HT1080 (cell line): ENCODE measurements at places on chromosomes 3 and 15.
A peak's percentile ranks its signal among the peaks of the same experiment; 100 is the strongest.

DNA sequence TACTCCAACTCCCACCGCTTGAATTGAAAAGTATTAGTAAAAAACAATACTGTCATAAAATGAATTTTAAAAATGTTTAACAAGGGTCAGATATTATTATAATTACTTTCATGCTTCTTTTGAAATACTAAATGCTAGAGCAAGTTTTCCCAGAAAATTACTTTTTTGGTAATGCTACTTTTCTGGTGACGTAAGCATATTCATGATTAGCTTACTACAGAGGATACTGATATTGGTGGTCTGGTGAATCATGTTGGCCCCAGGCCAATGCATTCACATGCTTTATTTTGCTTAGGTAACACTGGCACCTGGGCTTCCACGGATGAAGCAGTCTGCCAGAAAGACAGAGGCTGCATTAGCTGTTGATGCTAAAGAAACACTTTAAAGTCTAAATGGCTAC is 12.4 kb downstream of the SPATA16 start:
- DNase-seq, result no peak

DNA sequence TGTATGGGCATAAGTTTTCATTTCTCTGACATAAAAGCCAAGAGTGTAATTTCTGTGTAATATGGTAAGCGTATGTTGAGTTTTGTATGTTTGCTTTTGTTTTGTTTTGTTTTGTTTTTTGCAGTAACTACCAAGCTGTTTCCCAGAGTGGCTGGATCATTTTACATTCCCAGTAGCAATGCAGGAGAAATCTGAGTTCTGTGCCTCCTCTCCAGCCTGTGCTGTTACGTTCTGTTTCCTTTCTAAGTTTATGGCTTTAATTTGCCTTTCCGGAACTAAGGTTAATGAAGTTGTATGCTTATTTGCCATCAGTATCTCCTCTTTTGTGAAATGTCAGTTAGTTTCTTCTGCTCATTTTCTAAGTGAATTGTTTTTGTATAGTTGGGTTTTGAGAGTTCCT is 307.8 kb downstream of the GABRG3 start:
- DNase-seq, result no peak

DNA sequence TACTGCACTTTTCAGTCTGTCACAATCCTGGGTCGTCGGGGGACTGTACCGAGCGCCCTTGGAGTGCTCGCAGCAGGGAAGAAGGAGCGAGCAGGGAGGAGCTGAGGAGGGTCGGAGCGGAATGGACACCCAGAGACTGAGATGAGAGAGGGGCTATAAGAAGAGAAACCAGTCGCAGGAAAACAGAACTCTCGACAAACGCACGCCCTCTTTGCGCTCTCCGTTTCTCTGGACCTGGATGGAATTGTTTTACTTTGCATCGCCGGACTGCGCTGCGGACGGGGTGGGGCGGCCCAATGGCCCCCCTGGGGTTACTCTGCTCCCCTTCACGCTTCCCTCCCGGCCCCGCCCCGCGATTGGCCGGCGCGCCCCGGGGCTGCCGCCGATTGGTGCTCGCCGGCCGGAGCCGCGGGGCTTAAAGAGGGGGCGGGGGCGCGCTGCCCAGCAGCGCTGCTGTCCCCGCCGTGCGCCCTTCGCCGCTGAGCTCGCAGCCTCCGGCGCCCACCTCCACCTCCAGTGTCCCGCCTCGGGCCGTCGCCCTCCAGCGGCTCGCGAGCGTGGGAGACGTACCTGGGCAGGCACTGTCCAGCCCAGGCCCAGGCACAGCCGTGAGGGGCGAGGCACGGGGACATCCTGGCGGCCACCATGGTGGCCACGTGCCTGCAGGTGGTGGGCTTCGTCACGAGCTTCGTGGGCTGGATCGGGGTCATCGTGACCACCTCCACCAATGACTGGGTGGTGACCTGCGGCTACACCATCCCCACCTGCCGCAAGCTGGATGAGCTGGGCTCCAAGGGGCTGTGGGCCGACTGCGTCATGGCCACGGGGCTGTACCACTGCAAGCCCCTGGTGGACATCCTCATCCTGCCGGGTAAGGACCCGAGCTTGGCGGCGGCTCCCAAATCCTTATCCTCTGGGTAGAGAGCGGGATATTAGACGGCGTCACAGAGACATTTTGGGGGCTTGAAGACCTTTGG is at the start of gene CLDN11:
TSS of gene CLDN11 (plus strand) at position 447 of the 977 bp plus-strand sequence. CDS start at position 646, 199 bp downstream.
- DNase-seq, result no peak

GRCh38 chr3:195450731-195451229 is 8.0 kb upstream of the ACAP2 start:
- peak; percentile 52 for DNase-seq

- DNase-seq, result no peak
Observed at GRCh38 chr3:22159004-22159695, 408.1 kb upstream of the ZNF385D start.

- DNase-seq, result no peak
Observed at GRCh38 chr15:99511866-99512661, 53.7 kb upstream of the MEF2A start.

DNA sequence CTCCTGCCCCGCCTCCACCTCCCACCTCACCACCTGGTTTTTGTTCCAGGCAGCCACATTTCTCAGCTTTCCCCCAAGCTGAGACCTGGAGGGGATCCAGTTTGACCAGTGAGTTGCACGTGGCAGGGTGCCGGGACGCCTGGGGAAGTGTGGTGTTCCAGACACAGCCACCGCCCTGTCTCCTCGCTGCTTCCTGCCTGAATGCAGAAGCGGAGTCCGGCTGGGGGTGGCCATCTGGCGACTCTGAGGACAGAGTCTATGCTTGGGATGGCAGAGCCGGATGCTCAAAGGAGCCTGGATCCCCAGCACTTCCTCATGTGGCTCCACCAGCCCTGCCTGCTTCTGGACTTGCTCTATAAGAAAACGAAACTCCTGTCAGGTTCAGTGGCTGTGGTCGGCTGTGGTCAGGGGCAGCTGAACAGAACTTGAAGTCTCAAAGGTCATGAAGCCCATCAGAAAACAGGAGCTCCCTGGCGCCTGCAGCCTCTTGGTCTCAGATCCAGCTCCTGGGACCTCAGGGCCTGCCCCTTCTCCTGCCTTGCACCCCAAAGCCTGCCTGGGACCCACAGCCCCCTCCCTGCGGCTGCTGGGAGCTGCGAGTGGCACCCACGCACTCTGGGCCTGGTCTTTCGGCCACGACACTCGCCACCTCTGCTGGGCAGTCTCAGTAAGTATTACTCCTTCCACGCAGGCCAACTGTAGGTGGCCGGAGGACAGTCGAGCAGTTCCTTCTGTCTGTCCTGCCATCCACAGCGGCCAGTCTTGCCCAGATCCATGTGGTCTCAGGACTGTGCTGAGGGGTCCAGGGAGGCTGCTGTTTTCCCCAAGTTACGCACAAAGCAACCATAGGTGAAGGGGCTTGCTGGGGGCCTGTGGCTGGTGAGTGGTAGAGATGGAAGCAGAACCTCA is 112.8 kb upstream of the MEF2A start:
- DNase-seq, result no peak

DNA sequence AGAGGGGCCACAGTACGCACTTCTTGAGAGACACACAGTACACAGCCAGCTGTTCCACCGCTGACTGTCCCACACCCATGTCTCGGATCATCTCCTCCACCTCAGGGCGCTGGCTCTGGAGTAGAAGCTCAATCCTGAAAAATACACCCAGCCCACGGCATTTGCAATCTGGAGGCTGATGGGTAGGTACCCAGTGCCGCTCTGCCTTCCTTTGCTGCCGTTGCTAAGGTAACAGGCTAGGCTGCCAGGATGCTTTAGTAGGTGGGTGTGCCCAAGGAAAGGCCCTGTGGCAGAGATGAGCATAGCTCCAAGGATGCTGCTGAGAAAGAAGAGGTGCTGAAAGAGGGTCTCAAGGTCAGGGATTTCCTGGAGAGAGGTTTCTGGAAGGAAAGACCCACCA is 14.6 kb downstream of the TRAIP start:
- no peak for DNase-seq
